ENCODE measurements at places on chromosomes 2 and 18.

DNA sequence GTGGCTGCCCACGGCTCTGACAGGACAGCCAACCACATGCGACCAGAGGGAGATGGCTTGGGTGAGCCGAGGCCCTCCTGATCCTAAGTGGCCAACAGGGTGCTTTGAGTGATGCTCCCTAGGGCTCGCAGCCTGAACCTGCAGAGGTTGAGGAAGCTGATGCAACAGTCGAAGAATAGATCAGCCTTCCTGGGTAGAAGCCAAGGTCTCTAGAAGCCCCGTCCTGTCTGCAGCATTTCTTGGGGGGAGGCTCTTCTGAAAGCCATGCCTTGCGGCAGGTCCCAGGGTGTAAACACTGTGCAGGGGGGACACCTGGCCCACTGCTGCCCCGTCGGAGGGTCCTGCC, 136.4 kb downstream of the HDAC4 start:
- no peak for DNase-seq

GRCh38 chr2:242004902-242005230, 135.3 kb downstream of the RTP5 start:
- DNase-seq = no peak

DNA sequence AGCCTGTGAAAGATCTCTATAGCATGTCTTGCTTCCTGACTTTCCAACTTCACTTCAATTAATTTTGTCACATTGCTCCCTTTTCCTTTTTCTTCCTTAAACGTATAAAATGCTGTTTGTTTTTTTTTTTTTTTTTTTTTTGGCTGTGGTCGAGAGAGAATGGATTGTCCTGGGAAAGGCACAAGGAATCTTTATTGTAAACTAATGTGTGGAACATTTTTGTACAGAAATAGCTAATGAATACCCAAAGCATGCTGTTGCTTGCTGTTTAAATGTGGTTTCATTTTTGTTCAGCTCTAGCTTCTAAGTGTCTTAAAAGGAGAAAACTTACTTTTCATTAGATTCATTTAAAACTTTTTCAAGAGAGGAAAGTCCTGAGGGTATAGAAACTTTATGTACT, 105.5 kb downstream of the GPD2 start:
- DNase-seq = no peak

DNA sequence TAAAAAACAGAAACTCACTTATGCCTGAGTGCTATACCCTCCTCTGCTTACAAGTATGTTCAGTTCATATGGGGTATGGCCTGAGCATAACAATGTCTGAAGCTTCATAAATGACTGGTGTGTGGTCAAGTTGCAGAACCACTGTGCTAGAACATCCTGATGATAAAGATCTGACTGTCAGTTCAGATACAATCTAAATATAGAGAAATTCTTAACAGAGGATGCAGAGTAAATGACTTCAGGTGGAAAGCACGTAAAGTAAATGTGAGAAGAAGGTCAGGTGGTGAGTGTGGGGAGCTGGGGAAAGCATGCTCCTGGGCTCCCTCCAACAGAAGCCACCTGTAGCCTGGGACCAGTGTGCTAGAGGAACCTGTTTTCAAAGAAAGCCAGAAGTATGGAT, 926.2 kb downstream of the TSN start:
- no peak for DNase-seq

DNA sequence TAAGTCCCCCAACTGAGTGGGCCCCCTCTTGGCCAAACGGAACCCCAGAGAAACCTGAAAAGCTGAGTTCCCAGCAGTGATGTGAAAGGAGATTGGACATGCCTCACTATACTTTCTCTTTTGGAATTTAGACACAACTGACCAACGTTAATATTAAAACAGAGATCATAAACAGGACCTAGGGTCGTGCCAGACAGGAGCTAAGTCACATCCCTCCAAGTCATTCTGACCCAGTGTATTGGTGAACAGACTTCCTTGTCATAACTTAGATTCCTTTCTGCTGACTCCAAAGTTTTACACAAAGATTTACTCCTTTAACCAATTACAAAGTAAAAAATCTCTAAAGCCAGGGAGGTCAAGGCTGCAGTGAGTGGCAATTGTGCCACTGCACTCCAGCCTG, 46.9 kb downstream of the UXS1 start:
- no peak for DNase-seq

DNA sequence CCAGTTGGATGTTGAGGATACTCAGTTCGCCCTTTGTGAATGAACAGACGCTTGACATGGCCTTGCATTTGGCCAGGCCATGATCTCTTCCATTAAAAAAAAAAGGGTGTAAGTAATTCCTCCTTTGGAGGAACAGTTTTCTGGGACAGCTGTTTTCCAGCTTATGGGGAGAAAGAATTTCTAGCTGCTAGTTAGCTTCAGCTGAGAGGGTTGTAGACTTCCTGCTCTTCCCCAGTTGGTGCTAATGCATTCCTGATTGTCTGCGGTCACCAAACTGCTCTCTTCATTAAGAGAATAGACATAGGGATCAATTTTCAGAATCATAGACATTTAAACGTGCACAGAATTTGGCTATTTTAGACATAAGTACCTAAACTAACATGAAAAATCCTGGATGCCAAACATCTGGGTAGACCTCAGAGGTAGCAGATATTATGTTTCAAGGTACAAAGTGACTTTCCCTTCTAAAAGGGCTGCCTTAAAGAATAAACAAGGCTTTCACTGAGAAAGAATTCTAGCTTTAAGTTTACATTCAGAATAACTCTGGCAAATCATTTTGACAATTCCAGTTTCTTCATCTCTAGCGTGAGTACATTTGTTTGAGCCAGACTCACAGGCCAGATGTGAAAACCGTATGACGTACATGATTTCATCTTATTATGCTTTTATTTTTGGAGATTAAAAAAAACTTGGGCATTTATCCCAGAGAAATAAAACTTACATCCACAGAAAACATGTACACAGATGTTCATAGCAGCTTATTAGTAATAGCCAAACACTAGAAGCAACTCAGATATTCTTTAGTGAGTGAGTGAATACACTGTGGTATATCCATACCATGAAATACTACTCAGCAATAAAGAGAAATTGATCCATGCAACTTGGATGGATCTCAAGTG, 71.2 kb downstream of the MAIP1 start:
- no peak for DNase-seq

- DNase-seq = no peak
Observed at GRCh38 chr2:7880566-7880965, 801.3 kb upstream of the ID2 start.

- no peak for DNase-seq
Observed at GRCh38 chr2:85179541-85179940, 46.3 kb downstream of the TCF7L1 start.

DNA sequence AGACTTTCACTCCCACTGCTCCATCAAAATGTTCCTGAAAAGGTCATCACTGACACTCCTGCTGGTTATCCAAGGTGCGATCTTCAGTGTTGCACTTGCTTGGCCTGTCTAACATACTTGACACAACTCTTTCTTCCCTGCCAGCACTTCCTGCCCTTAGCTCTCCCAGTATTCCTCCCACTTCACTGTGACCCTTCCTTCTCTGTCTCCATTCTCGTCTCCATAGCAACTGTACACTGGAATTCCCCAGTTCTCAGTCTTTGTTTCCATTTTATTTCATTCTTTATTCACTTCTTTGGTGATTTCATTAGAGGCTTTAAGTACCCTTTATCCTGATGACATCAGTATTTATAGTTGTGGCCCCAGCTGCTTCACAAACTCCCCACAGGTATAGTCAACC, 333.0 kb downstream of the IRS1 start:
- DNase-seq = no peak

DNA sequence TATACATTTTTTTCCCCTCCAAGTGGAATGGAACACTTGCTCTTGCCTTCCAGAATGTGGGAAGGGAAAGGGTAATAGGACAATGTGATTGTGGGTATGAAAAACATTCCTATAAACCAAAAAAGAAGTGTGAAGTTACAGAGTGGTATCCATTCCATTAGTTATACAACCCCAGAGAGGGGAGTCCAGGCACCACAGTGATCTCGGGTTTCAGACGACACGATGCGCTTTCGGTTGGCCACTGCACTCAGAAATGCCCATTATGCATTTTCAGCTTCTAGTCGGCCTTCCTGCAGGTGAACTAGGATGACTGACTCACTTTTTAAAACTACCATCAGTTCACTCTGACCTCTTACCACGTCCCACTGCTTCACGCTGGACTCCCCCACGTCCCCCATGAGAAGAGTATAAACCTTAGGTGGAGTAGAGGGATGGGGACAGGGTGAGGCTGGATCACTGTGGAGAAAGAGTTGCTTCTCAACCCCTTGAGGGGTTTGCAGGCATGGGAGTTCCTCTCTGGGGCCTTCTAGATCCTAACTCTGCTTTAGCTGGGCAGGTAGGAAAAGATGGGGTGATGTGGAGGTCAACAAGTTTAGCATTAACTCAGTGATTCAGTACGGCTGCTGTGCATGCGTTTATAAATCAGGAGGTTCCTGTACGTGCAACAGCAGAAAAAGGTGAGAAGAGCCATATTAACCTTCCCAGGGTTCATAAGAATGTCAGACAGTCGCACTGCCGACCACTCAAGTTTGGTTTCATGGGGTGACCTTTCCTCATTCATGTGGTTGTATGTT, 50.5 kb downstream of the ZNF532 start:
- no peak for DNase-seq

Measured in activated CD4-positive, CD25-positive, alpha-beta regulatory T cell (primary cell).